ENCODE measurements at places on chromosomes 4 and X.

DNA sequence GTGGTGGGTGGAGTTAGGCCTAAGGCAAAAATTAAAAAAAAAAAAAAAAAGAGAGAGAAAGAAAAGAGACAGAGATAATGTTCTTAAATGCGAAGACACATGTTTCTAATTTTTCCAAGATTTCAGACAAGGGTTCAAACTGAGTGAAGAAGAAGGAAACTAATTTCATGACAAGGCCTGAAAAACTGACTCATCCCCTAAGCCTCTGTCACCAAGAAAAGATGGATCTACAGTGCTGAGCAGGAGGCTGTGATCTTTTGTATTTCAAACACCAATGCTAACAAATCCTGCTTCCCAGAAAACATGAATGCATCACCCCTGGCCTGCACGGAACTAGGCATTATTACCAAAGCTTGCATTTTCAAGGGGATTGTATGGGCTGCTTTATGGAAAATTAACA is 75.3 kb downstream of the PPARGC1A start:
- DNase-seq: no peak

DNA sequence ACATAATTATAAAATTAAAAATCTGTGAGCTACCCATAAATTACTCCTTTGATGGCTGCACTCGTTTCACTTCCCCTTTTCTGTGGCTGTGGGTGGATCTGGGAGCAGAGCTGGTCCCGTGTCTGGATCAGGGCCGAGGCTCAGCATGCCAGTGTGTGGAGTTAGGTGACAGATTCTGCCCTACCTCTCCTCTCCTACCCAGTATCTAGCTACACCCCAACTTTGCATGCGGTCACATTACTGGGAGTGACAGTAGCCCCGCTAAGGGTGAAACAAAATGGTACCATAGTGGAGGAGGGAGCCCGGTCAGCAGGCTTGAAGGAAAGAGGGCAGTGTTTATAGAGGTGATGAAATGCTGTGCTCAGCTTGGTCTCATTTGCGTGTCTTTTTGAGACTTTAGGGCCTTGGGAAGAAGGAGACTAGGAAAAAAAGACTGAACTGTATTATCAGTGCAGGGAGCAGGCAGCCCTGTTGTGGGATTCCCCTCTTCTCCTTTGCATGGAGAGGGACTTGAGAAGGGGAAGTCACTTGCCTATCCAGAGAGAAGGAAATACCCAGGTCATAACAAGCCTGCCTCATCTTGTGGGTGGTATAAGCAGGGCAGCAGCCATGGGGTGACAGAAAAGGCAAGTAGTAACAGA is 48.4 kb downstream of the ARHGAP10 start:
- DNase-seq: no peak

DNA sequence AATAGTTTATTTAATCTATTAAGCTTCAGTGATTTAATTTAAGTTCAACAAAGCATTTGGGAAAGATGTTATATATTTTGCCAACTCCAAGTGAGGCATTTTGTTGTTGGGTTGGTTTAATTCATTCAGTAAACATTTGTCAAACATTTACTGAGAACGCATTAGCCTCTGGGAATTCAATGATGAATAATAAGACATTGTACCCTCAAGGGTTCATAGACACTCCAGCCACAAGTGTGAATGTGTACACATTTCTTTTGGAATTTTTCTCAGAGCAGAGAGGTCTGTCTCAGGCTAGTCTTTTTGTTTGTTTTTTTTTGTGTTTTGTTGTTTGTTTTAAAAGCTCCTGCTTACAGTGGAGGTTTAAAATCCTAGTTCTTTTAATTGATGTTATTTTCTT is 203.9 kb downstream of the SOWAHB start:
- DNase-seq: no peak

GRCh38 chr4:189613207-189613606 is 327.5 kb upstream of the FRG1 start:
- DNase-seq: no peak

- DNase-seq: no peak
Measured at GRCh38 chr4:164012396-164013027, 518.0 kb downstream of the TMA16 start.

- DNase-seq: no peak
Measured at GRCh38 chrX:35622040-35622439, 176.1 kb upstream of the MAGEB16 start.

GRCh38 chr4:56976837-56977320 is 527 bp downstream of the NOA1 start:
- peak; percentile 35 for DNase-seq

GRCh38 chrX:103823591-103823990 is 8.5 kb downstream of the RAB9B start:
- no peak for DNase-seq

DNA sequence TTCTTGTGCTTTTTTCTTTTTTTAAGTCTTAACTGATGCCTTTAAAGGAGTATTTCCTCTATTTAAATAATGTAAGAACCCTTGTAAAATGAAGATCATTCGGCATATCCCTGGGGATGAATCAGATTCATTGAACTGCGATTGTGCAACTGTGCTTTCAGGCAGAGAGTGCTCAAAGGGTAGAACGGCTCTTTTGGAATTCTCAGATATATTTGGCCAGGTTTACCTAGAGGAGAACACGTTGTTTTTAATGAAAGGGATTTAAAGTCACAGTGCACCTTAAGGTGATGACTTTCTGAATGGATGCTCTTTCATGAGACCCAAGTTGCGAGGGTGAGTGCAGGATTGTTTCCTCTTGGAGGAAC is 51.6 kb upstream of the ELOVL6 start:
- no peak for DNase-seq

GRCh38 chr4:33911959-33912358 is 2332.4 kb downstream of the ARAP2 start:
- DNase-seq: no peak

Measured in naive thymus-derived CD8-positive, alpha-beta T cell (primary cell).